Esophagus muscularis mucosa (tissue), 4 donors: ENCODE measurements at places on chromosomes 7 and 10. TPM values are rescaled to one million over a fixed set of nuclear protein-coding genes. Genes with fewer than 3 reads are reported as not detected.

GRCh38 chr10:123687758-123688157 lies 21.6 kb downstream of the GPR26 start:
- DNase-seq, result no peak
- no peaks in the 10 kb centered on the region for H3K36me3 ChIP-seq
- H3K4me3 ChIP-seq, result no peak overlapping the region
- H3K4me1 ChIP-seq, result no peaks in the 10 kb centered on the region

DNA sequence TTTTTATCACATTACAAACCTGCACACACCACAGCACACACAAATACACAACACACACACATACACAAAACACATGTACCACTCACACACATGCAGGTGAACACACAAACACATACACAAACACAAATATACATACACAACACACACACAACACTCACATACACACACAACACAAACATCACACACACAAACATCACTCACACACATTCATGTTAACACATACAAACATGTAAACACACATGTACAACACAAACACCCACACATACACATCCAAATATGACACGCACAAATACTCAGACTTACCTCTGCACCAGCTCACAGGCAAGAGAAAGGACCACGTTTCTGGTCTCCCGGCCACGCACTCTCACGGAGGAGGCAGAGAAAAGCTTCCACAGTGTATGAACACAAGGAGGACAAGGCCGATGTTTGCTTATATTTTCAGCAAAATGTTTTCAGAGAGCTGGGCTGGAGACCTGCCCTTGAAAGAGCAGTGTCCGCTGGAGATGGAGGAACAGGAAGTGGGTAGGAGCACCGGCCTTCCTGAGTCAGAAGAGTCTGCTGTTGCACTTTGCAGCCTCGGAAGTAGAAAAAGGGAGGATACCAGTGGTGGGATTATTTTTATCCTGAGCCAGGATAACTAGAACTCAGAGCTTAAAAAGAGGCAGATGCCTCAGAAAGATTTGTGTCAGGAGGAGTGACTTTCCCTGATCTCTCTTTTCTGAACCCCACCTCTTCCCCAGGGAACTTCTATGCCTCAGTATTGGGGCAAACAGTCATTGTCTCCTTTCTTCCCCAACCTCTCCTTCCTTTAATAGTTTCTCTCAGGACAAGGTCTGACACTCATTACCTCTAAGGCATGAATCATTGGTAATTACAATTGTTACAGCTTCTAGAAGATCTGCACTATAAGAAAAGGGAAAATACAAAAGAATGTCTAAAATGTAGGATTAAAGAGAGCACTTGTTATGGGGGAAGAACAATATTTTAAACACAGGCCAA lies at the start of gene GIMAP6:
Gene GIMAP6 (minus strand): TSS at position 520 of the 999 bp plus-strand sequence. CDS start 2,243 bp downstream, outside the sequence.
- peak within 1 kb of the TSS; percentile 50 for H3K4me3 ChIP-seq
- H3K36me3 ChIP-seq, result peaks cover 12% of the 10 kb centered on the region
- DNase-seq, result no peak
- peaks cover 12% of the 10 kb centered on the region for H3K4me1 ChIP-seq

DNA sequence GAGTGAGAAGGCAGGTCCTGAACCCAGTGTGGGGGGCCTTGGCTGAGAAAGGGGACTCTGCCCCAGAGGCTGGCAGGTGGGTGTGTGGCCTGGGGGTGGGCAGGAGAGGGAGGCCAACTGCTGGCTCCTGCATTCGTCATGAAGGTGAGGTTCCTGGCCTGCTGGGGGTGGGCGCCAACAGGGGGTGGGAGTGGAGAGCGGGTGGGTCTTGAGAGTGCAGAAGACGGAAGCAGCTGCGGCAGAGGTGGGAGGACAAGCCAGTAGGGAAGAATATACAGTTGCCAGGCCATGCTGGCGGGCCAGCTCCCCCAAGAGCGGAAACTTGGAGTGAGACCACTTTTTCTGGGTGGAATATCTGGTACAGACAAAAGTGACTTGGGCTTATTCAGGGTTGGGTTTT lies 23.4 kb downstream of the GHRHR start:
- no peaks in the 10 kb centered on the region for H3K36me3 ChIP-seq
- DNase-seq, result no peak
- H3K27ac ChIP-seq, result no peak overlapping the region
- peaks cover 6% of the 10 kb centered on the region for H3K4me1 ChIP-seq

DNA sequence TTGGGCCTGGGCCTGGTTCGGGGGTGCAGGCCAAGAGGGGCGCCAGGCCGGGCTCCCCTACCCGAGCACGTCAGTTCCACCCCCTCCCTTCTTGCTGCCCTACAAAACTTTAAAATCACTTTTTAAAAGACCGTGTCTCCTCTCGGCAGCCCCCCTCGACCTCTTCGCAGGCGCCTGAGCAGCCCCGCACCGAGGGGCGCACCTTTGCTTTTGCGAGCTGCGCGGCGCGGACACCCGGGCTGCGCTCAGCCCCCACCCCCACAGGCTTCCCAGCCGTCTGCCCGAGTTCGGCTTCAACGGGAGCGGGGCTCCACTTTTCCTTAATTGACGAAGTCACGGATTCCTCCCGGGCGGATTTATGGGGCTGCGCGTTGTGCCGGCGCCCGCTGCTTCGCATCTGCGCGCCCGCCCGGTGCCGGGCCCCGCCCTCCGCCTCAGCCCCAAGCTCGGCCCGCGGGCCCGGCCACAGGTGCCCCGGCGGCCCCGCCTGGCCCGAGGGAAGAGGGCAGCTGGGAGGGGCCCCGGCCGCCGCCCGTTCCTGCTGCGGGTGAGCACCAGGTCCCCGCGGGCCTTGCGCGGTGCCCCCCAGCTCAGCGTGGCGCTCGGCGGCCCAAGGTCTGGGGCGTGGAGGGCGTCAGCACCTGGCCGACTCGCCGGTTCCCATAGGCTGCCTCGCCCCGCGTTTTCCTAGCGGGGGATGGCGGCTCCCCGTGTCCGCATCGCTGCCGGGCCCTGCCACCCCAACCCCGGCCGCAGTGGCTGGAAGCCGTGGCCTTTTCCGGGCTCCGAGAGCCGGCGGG lies 10.8 kb upstream of the MNX1 start:
- no peak overlapping the region for H3K27ac ChIP-seq
- H3K4me3 ChIP-seq, result peak overlapping the region; percentile 37
- H3K4me1 ChIP-seq, result peaks cover 49% of the 10 kb centered on the region
- no peak for DNase-seq

GRCh38 chr10:88744002-88744401 lies 15.8 kb upstream of the LIPN start:
- H3K27ac ChIP-seq, result no peak overlapping the region
- no peaks in the 10 kb centered on the region for H3K4me1 ChIP-seq
- no peaks in the 10 kb centered on the region for H3K27me3 ChIP-seq
- H3K36me3 ChIP-seq, result no peaks in the 10 kb centered on the region
- no peak for DNase-seq

- H3K27ac ChIP-seq, result no peak overlapping the region
- no peaks in the 10 kb centered on the region for H3K36me3 ChIP-seq
- peak; percentile 55 for DNase-seq
- no peaks in the 10 kb centered on the region for H3K4me1 ChIP-seq
Observed at GRCh38 chr10:75755528-75755927, 324.1 kb downstream of the LRMDA start.

DNA sequence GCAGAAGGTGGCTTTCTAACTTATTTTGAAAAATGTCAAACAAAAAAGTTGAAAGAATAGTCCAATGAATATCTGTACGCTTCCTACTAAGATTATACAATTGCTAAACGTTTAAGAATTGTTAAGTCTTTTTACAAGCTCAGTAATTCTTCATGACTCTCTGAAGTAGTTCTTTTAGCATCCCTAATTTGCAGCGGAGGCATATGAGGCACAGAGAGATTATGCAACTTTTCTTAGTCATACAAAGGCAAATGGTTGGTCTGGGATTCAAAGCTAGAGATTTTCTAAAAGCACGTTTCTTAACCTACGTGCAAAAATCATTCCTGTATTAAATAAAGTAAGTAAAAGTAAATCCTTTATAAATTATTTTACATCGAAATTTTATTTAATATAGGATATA lies 254.2 kb downstream of the MAGI2 start:
- no peak overlapping the region for H3K4me3 ChIP-seq
- DNase-seq, result no peak
- no peaks in the 10 kb centered on the region for H3K36me3 ChIP-seq
- H3K27me3 ChIP-seq, result no peaks in the 10 kb centered on the region

- H3K36me3 ChIP-seq, result no peaks in the 10 kb centered on the region
- no peaks in the 10 kb centered on the region for H3K27me3 ChIP-seq
- H3K4me3 ChIP-seq, result no peak overlapping the region
Observed at GRCh38 chr7:128921866-128922440, 11.4 kb upstream of the KCP start.

DNA sequence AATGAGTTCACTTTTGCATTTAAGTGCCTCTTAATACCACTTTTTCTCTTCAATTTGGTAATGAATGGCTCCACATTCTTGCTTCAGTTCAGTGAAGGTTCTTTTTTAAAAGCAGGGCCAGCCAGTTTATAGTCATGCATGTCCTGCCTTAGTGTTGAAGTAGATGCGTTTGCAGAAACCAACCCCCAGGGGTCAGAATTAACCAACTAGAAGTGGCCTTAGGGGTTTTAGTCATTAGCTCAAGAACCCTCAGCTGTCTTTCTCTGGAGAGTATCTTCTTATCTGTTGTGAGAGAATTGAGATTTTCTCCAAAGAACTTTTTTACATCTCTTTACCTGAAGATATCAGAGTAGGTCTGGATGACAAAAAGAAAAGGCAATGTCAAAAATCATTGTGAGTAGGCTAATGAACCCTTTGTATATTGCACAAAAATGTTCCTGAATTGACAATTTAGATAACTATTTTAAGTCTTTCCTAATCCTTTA lies 82.2 kb downstream of the PIK3CG start:
- peaks cover 29% of the 10 kb centered on the region for H3K4me1 ChIP-seq
- H3K36me3 ChIP-seq, result no peaks in the 10 kb centered on the region
- no peaks in the 10 kb centered on the region for H3K27me3 ChIP-seq
- no peak overlapping the region for H3K27ac ChIP-seq
- no peak overlapping the region for H3K4me3 ChIP-seq

- H3K36me3 ChIP-seq, result no peaks in the 10 kb centered on the region
- H3K27me3 ChIP-seq, result no peaks in the 10 kb centered on the region
- H3K4me3 ChIP-seq, result no peak overlapping the region
- H3K4me1 ChIP-seq, result no peaks in the 10 kb centered on the region
- DNase-seq, result no peak
Observed at GRCh38 chr7:120370954-120371353, 98.0 kb downstream of the KCND2 start.

DNA sequence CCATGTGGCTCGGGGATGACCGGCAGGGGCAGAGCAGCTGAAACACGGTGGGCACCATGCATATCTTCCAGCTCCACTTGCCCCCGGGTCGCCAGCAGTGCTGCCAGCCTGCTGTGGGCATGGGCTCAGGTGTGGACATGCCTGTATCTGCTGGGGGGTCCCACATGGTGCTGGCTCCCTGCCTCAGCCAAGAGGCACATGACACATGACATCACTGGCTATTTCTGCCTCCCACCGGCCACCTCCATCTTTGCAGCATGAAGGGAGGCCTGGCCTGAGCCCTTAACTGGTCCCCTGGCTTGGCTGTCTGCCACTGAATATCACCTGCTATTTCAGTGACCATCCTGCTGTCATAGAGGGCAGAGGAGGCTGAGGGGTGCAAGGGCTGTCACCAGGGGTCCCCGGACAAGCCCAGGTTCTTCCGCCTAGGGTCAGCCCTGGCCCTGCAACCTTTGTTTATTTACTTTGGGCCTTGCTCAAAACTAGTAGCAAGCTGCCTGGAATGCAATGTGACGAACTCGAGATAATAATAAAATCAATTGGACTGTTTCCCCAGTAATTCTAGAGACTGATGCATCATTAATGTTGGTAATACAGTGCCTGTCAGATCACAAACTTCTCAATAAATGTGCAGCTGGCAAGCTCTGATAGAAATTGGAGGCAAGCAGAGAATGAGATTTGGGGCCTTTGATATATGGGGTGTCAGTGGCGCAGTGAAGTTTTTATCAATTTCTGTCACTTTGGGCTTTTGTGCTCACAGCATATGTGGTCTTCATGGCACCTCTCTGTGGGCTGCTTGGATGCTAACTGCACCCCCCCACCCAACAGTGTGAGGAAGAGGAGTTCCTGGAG lies 28.5 kb downstream of the ZMIZ1 start:
- H3K27ac ChIP-seq, result no peak overlapping the region
- no peak overlapping the region for H3K4me3 ChIP-seq
- no peaks in the 10 kb centered on the region for H3K27me3 ChIP-seq
- peaks cover 100% of the 10 kb centered on the region for H3K4me1 ChIP-seq

The NEUROG3 gene
- total RNA-seq, result not detected

The TAS2R5 gene
- total RNA-seq, result 1.2 TPM

The LMOD2 gene
- total RNA-seq, result not detected

The TAF5 gene
- total RNA-seq, result 3.7 TPM

The COL26A1 gene
- not detected for total RNA-seq

The PLCE1 gene
- 17.9 TPM for total RNA-seq

The UNCX gene
- not detected for total RNA-seq

The ITIH5 gene
- total RNA-seq, result 35.0 TPM
